Anterior cingulate cortex (tissue), 58 donors: ENCODE measurements at places on chromosomes 11 and 22.

DNA sequence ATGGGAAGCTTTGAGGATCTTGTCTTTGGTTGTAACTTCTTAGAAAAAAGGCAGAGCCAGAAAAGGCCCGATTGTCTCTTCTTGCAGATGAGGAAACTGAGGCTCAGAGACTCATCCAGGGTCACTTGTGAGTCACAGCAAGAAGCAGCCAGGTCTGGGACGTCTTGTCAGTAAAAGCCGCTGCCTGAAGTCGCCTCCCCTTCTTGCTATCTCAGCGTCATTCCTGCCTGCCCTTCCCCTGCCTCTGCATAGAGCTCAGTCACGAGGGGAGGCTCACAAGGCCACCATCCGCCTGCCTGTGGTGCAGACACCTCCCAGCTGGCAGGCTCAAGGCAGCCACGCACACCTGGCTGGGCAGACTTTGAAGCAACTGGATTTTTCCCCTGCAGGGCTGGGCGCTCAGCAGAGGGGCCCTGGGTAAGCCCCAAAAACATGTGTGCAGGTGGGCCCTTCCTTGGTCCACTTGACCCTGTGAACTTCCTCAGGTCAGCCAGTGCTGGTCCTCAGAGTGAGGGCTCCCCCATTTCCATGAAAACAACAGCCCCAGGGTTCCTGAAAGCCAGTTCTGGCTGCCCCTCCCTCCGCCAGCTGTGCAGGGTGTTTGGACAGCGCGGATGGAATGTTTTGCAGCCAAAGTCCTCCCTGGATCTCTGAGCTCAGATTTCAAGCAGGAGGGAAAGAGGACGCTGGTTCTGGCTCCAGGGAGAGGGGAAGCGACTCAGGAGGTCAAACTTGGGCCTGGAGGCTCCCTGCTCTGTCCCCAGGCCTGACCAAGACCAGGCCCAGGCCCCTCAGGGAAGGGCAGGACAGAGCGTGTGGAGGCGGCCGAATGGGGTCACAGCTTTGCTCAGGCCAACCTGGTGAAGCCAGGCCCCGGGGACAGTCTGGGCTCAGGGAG lies 6.0 kb upstream of the RAB3IL1 start:
- no peak for DNase-seq

DNA sequence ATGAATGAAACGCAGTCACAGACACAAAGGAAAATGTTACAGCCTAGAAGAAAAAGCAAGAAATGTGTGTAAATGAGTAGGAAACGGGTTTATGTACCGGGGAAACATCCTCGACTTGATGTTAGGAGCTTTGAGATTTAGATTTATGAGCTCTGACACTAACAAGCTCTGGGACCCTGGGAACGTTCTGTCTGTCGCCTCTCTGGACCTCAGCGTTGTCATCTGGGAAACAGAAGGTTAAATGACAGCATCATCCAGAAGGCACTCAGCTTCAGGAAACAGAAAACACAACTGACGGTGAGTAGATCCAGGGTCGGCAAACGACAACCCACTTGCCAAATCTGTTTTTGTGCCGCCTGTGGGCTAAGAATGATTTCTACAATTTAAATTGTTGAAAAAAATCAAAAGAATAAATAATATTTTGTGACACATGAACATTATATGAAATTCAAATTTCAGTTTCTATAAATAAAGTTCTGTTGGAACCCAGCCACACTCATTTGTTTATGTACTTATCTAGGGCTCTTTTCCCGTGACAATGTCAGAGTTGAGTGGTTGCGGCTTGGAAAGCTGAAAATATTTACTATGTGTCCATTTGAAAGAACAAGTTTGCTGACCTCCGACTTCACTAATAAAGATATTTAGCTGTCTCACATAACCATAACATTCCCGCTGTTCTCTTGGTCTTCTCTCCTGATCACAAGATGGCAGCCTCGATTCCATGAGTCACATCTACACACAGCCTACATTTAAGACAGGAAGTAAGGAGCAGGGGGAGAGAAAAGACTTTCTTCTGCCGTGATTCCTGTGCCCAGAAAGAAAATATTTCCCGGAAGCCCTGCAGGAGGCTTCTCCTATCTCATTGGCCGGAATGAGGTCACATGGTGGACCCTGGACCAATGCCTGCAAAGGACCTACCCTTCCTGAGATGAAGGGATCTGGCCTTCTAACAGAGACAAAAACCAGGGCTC lies 47.1 kb upstream of the SYT13 start:
- DNase-seq, result no peak

GRCh38 chr11:118633319-118633690 lies 25.9 kb downstream of the PHLDB1 start:
- DNase-seq, result no peak

DNA sequence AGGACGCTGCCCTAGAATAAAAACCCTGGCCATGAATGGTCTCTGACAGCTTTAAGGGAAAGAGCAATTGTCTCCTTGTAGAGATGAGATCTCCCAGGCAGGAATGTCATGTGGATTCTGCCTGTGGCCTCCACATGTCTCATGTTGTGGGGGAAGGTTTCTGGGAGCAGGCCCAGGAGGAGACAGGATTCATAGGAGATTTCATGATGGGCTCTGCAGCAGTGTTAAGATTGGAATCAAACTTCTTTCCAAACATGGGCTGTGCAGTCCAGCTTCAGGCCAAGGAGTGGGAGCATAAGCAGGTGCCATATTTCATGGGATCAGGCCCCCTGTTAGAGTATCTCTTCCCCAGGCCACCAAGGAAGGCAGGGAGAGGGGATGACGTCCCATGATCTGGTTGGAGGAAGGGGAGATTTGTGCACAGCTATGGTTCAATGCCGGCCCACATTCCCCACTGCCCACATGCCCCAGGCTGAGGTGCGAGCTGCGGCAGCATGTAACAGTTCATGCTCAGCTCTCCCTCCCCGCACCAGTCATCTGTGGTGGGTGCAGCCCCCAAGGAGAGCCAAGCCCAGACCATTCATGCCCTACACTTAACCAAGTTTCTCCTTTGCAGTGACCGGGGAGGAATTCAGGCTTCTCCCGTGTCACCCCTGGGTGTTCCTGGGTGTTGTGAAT lies 42.5 kb downstream of the LMO1 start:
- no peak for DNase-seq

DNA sequence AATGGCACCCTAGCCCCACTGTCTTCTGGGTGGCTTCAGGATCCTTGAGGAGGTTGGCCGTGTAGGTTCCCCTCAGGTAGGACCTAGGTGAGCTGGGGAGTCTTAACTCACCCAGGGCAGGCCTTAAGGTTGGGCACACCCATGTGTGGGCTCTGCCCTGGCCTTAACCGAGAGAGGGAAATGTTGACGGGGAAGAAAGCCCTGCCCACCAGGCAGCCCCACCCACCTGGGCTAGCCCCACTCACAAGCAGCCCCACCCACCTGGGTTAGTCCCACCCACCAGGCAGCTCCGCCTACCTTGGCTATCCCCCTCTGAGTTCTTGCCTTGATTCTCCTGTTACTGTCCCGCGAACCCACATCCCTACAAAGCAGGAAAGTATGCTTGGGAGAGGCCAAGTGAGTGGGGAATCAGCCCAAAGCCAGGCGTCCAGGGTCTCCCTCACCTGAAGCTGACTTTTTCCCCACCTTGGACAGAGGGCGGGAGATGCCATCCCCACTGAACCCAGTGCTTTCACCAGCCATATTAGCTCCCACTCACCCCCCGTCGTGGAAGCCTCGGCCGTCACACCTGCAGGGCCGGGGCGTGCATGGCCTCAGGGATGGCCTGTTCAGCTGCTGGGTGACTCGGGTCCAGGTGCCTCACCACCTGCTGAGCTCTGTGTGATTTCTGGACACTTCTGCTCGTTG lies at the start of gene MYEOV:
TSS of gene MYEOV (plus strand) at position 337 of the 687 bp plus-strand sequence. CDS start 1,200 bp downstream, outside the sequence.
- DNase-seq, result no peak

DNA sequence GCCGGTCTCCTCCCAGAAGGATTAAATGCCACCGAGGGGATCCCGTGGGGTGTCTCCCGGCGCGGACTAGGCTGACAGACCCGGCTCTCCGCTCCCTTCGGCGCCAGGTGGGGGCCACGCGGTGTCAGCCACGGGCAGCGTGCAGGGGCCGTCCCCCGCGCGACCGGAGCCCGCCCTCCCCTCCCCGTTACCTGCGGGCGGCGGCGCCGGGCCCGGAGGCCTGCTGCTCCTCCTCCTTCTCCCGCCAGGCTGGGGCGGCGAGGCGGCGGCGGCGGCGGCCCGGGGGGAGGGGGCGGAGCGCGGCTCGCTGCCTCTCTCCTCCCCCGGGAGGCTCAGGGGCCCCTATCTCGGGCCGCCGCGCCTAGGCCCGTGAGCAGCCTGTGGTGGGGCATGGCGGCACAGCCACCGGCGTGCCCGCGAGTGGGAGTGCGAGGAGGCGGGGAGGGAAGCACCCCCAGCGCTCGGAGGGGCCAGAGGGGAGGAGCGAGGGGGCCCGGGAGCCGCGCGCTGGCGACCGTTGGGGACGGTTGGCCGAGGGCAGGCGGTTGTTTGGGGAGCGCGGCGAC lies 450 bp downstream of the ZBTB44 start:
- peak; percentile 76 for DNase-seq

GRCh38 chr11:64796047-64796756 lies 6.8 kb downstream of the MAP4K2 start:
- no peak for DNase-seq

GRCh38 chr11:62242021-62242420 lies at the start of gene SCGB1D2:
SCGB1D2 (plus strand) TSS chr11:62242239; CDS start chr11:62242308, 69 bp downstream.
- no peak for DNase-seq

DNA sequence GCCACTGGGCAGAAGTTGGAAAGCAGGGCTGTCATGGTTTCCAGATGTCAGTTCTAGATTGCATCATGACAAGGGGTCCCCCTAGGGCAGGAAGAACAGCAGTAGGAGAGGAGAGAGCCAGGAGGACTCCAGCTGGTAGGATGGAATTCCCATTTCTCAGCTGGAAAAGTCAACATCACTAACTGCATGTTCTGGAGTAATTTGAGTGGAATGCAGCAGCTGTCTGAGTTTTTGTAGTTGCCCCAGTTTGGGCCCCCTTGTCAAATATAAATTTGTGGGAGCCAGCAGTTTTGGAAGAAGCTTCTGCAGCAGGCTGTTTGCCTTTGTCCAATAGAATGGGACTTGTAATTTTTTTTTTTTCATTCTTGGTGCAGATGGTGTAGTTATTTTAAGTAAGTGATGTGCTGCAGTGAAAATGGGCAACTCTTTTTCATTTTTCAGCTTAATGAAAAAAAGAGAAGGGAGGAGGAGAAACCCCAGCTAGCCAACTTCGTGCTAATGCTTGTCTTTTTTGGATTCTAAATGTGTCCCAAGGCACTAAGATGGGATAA lies 86.9 kb downstream of the LDLRAD3 start:
- DNase-seq, result no peak

DNA sequence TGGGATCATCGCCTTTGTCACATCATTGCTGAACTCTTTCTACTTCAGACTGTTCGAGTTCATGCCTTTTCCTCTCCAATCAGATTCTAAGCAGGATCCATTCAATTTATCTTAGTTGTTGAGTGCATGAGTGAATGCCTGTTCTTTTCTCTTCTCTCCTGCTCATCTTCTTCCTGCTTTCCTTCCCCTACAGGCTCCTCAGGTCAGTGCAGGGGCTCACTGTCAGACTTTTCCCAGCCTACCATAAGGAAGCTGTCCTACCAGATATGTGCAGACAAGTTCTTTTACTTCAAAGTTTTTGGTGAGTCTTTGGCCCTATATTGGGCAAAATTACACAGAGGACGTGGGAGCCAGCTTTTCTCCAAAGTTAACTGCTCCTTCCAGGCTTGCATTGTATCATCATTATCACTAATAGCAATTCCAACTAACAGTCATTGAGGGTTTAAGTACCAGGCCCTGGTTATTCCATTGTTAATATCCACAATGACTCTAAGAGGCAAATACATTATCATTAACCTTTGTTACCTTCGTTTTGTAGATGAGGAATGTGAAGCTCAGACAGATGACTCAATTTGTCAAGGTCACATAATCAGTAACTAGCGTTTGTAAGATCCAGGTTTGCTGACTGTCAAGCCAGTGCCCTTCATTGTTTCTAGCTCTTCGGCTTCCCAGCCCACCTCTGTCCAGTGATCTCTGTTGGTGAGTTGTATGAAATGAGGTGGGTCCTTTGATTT lies 30.4 kb downstream of the OR6Q1 start:
- no peak for DNase-seq
